Globus pallidus (tissue), 1 donor: ENCODE measurements at places on chromosomes 16 and 17.

DNA sequence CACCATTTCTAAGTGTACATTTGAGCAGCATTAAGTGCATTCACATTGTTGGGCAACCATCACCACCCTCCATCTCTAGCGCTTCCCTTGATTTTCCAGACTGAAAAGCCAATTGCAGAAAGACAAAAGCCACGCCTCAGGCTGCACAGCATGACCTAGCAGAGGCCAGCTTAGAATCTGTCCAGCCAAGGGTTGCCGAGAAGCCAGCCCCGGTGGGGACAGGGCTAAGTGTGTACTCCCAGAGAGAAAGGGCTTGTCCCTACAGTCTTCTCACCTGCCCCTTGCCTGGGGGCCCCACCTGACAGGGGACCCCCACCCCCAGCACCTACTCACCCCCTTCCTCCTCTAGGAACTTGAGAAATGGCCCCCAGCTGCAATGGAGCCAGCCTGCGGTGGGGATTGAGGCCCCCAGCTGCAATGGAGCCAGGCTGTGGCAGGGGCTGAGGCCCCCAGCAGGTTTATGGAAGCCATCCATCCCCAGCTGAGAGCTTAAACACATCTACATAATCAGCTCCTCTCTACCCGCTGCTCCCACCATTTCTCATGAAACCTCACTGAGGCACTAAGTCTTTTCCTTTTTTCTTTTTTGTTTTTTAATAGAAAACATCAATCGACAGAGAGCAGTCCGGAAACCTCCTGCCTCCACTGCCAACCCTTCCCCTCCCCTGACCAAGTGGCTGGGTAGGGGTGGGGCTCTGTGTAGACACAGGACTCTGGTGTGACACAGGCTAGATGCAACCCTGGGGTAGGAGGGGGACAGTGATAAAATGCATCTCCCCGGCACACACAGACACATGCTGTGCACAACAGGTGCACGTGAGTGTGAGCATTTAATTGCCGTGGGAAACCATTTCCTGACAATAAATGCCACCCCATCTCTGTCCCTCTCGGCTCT lies 77.9 kb downstream of the CCT6B start:
- DNase-seq, result no peak

- DNase-seq, result peak; percentile 87
Measured at GRCh38 chr17:28702026-28702751, 9.5 kb downstream of the PROCA1 start.

GRCh38 chr17:78645421-78646295 lies 68.5 kb upstream of the DNAH17 start:
- DNase-seq, result peak; percentile 70

DNA sequence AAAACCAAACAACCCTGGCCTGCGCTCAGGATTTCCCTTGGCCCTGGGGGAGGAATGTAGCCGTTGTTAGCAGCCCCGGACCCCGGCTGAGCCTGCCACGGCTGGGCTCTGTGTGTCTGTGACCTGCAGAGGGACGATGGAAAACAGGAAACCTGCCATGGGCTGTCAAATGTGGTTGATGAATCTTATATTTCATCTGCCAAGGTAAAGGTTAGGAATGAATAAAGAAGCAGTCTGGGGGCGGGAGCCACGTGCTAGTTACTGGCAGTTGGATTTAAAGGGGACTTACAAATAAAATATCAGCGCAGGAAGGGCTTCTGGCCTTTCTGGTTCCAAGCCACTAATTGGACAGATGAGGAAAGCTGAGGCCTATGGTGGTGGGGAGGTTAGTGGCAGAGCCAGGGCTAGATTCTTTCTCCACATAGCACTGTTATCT lies at the start of gene KRT23:
TSS of gene KRT23 (minus strand) at position 263 of the 436 bp plus-strand sequence. CDS start 1,043 bp downstream, outside the sequence.
- DNase-seq, result no peak

DNA sequence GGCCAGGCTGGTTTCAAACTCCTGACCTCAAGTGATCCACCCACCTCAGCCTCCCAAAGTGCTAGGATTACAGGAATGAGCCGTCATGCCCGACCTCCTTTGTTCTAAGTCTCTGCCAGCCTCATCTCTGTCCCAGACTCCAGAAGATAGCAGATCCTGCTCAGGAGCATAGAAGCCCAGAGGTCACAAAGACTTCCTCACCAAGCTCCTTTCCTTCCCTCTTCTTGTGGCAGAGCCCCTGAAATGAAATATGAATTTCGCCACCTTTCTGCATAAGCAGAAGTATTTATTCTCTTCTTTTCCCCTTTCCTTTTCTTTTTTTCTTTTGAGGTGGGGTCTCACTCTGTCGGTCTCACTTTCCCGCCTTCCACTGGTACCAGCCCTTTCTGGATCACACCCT lies 11.5 kb upstream of the PIPOX start:
- DNase-seq, result no peak

DNA sequence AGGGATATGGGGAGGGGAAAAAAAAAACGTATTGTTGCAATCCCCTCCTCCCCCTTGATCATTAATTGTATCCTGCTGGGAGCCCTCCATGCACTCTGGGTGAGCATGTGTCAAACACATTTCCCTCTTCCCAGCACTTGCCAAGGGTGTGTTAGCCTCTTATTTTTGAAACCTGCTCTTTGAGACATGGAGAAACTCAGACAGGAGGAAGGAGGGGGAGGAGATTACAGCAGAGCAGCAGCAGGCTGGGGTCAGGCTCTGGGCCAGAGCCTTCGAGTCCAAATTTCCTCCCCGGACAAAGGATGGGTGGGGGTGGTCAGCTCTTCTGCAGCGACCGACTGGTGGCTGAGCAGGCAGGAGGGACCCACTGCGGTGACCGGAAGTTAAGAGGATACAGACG lies 64.7 kb downstream of the SOX9 start:
- no peak for DNase-seq

- DNase-seq, result no peak
Measured at GRCh38 chr17:48426761-48427500, 3.1 kb downstream of the SKAP1 start.

GRCh38 chr16:1223355-1224214 lies 1.5 kb downstream of the TPSG1 start:
- DNase-seq, result no peak

DNA sequence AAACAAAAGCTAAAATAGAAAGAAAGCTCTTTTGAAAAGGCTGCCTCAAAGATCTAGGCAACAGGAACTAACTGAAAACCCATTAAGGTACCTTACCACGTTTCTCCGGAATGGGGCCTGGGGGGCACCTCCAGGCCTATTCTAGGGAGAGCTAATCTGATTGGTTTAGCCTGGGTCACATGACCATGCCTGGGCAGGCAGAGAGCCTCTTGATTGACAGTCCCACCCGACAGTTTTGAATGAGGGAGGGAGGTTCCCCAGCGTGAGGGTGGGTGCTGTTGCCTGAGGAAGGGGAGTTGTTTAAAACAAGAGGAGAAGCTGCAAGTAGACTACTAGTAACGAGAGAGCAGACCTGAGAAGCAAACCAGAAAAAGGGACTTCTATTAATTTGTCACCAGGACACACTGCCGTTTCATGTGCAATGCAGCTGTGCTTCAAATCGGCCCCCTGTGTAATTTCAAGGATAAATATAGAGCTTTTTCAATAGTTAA lies 143.4 kb upstream of the HS3ST2 start:
- DNase-seq, result peak; percentile 34

DNA sequence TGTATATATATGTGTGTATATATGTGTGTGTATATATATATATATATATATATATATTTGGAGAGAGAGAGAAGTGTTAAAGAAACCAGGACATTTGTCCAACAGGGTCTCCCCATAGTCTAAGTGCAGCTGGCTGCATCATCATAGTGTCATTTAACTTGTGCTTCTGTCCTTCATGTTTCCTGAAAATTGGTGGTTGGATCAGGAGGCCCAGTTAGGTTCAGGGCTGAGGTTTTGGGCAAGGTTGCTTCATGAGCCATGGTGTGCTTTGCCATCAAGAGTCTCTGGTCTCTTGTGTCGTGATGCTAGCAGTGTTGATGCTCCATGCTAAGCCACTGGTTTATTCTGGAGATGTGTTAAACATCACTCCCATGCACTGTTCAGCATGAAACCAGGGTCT lies 85.3 kb downstream of the C16orf95 start:
- no peak for DNase-seq

- no peak for DNase-seq
Measured at GRCh38 chr17:7183433-7184090, 4.4 kb upstream of the ASGR1 start.

DNA sequence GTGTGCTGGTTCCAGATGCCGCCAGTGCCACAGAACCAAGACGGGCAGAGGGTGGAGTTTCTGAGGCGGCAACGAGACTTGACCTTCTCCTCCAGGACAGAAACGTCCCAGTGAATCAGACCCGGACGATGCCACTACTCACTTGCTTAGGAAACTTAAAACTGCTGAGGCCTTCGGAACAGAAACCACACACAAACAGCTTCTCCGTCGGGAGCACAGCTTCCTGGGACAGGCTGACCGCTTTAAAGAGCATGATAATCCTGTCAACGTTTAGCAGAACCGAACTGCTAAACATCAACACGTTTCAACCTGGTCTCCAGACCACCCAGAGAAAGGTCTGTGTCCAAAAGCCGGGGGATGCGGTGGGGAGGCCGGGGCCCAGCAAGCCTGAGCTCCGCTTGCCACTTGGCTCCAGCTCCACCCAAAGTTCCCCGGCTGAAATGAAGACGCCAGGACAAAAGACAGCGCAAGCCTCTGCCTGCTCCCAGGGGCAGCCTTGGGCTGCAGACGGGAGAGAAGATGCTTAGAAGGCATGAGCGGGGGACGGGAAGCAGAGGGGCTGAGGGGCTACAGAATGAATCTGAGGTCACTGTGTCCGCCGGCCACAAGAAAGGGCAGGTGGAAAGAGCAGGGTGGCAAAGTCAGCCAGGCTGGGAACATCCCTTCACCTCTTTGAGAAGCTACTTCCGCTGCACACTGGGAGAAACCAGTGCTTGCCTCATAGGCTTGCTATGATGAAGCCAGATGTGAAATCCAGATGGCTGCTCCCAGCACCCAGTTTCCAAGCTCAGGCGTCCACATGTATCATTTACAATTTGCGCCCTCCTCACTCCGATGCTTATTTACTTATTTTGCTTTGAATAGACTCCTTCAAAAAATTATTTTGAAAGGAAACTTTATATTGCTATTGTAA lies 69.0 kb downstream of the MRM3 start:
- DNase-seq, result no peak

DNA sequence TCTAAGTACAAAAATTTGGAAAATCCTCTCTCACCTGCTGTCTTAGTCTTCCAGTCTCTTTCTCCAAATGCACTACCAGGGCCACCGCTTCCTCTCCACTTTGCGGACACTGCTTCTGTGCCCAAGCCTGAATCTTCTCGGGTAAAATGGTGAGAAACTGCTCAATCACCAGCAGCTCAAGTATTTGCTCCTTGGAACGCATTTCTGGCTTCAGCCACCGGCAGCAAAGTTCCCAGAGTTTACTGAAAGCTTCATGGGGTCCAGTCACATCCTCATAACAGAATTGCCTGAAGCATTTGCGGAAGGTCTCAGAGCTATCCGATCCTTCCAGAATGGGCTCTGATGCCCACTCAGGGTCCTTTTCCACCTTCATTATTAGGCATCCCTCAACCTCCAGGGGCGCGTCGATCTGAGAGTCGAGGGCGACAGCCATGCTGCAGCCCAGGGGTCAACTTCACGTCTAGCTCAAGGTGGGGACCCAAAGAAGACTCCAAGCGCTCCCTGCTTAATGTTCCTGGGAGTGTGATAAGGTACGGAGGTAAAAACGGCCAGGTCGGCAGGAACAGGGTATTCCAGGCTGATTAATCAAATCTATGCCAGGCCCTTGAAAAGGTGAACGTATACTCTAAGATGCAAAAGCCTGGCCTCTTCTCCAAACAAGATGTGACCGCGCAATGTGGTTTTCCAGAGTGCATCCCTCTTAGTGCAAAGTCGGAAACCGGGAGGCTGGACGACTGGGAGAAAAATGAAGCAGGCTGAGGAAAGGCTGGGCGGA lies 763 bp downstream of the ZKSCAN2 start:
- no peak for DNase-seq

GRCh38 chr17:58371300-58371950 lies 19.4 kb upstream of the SUPT4H1 start:
- DNase-seq, result no peak

DNA sequence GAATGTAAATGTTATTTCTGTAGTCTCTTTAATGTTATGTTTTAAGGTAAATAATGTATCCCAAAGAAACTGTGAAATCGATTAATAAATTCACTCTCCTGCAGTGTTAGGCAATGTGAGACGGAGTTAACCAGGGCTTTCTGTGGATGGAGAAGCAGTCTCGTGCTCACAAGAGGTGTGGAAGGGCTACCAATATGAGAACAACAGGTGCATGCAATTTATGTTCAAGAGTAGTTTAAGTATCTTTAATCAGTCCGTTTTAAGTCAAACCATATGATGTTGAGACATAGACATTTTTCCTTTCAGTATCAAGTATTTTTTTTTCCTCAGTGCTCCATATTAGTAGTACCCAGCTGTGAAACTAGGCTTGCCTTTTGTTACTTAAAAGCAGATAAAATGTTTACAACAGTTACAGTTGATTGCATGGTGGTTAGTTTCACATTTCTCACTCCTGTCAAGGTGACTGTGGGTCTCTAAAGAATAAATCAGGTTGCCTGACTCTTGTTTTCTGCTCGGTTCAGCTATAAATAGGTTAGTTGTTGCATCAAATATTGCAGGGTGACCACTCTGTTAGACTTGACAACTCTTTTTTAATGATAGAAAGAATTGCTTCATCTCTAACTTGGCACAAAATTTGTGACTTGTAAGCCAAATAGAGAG lies 54.4 kb downstream of the COX10 start:
- no peak for DNase-seq
